ENCODE measurements at places on chromosomes 7 and 10. TPM values are rescaled to one million over a fixed set of nuclear protein-coding genes. Genes with fewer than 3 reads are reported as not detected.

Gene IGFBP1
- total RNA-seq = not detected

Gene INPP5A
- 40.6 TPM for total RNA-seq

Gene SPACDR
- total RNA-seq = not detected

Gene AFAP1L2
- 6.5 TPM for total RNA-seq

Gene BTBD16
- not detected for total RNA-seq

Gene CDHR1
- 6.7 TPM for total RNA-seq

Gene ADAMTS14
- 2.9 TPM for total RNA-seq

Gene OIT3
- total RNA-seq = not detected

Gene PDZD7
- total RNA-seq = 2.3 TPM

Gene ABCB4
- 1.2 TPM for total RNA-seq

Gene NPSR1
- not detected for total RNA-seq

Gene LLCFC1
- total RNA-seq = not detected

Gene NCF1
- 0.49 TPM for total RNA-seq

Gene SUN3
- 0.52 TPM for total RNA-seq

Gene FAM237B
- not detected for total RNA-seq

GRCh38 chr10:24961582-24961981 is 9.2 kb upstream of the PRTFDC1 start:
- no peak overlapping the region for H3K27ac ChIP-seq
- no peaks in the 10 kb centered on the region for H3K27me3 ChIP-seq
- H3K4me1 ChIP-seq = peaks cover 3% of the 10 kb centered on the region
- DNase-seq = no peak
- H3K4me3 ChIP-seq = no peak overlapping the region

- no peak overlapping the region for H3K4me3 ChIP-seq
- no peak for DNase-seq
- H3K27me3 ChIP-seq = no peaks in the 10 kb centered on the region
- no peak overlapping the region for H3K27ac ChIP-seq
These were observed 450.1 kb downstream of the KCNMA1 start for GRCh38 chr10:77187376-77187999.

- peak overlapping the region; percentile 63 for H3K4me3 ChIP-seq
- H3K27me3 ChIP-seq = peaks cover 38% of the 10 kb centered on the region
- H3K36me3 ChIP-seq = no peaks in the 10 kb centered on the region
- H3K4me1 ChIP-seq = 0 out of 2 replicates have a peak, but pooled peaks cover 9% of the 10 kb centered on the region
These were observed 47.6 kb upstream of the TMEM72 start for GRCh38 chr10:44863344-44864047.

- no peaks in the 10 kb centered on the region for H3K36me3 ChIP-seq
- H3K4me1 ChIP-seq = no peaks in the 10 kb centered on the region
- no peak overlapping the region for H3K4me3 ChIP-seq
- H3K27ac ChIP-seq = no peak overlapping the region
These were observed 50.2 kb downstream of the KCNH2 start for GRCh38 chr7:150927956-150928344.

DNA sequence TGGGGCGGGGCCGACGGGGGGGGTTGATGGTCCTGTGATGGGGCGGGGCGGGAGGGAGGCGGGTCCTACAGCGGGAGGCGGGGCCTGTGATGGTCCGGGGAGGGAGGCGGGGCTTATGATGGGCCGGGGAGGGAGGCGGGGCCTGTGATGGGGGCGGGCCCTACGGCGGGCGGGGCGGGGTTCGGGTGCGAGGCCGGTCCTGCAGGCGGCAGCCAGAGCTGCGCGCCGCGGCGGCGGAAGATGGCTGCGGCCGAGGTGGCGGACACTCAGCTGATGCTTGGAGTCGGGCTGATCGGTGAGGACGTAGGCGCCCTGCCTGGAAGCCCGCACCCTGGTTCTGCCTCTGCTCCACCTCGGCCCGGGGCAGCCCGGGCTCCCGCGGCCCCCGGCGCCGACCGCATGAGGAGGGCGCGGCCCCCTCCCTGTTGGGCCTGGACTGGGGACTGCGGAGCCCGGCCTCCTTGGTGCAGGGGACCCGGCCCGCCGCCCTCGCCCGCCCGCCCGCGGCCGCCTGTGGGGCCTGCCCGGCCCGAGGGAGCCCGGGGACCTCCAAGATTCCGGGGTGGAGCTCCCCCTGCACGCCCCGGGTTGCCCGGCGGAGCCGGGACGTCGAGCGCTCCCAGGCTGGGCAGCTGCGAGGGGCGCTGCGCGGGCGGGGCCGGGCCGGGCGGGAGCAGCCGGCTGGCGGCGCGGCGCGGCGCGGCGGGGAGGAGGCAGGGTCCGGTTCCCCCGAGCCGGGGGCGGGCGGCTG is at the start of gene DENND10:
Gene DENND10 (plus strand): TSS at position 211 of the 751 bp plus-strand sequence. CDS start 30 bp downstream, at position 241.
- H3K27me3 ChIP-seq = no peaks in the 10 kb centered on the region
- no peaks in the 10 kb centered on the region for H3K4me1 ChIP-seq
- H3K36me3 ChIP-seq = peaks cover 9% of the 10 kb centered on the region
- DNase-seq = peak; percentile 85
- H3K27ac ChIP-seq = no peak within 1 kb of the TSS

DNA sequence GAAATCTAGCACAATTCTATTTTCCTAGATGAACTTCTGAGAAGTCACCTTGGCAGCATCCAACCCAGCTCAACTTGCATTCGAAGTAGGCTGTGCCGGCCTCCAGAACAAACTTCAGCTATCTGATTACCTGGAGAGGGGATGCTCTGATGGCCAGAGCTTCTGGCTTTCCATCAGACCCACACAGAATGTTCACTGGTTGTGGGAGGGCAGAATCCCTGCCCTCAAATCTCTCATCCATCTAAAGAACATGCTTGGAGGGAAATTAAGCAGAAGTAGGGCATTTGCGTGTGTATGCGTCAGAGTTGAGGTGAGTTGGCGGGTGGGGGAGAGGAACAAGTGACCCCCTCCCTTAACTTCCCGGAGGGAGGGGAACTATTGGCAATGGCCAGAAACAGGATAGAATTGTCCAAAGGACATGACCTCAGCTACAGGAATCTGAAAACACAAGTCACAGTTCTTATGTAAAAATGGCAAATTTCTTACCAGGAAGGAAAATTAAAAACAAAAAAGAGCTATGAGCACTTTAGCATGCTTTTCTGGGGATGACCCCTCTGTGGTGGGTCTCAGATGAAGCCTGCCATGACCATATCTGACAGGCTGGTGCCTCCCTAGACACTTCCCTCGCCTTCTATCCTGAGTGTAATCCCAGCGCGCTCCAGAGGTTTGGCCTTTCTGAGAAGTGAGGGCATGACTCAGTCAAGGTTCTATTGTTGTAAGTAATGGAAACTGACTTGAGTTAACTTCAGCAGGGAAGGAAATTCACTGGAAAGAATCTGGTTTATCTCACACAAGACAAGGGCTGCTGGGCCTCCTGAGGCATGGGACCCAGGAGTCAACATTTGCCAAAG is 278.8 kb downstream of the RPS24 start:
- no peak overlapping the region for H3K4me3 ChIP-seq
- H3K36me3 ChIP-seq = no peaks in the 10 kb centered on the region
- H3K27ac ChIP-seq = no peak overlapping the region
- H3K27me3 ChIP-seq = no peaks in the 10 kb centered on the region
- DNase-seq = no peak

DNA sequence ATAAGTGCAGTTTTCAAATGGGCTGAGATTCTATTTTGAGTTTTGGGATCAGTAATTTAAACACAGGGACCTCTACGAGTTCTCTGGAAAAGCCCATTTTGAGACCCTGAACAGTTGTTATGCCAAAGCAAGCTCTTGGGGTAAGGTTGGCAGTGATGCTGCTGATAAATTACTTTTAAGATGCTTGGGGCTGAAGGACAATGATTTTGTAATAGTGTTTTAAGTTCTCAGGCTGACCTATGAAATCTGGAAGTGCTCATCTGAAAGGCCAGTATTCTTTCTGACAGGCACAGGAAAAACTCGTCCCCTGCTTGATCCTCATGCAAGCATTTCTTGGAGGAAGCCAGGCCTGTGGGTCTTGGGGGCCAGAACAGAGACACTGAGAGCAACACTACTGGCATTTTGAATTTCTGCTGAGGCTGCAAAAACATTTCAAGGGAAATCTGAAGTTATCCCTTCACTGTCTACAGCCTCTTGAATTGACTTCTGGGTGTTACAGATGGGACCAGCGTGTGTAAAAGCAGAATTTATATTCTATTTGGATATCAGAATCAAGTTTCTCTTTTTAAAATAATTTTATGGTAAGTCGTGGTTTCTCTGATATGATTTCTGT is 79.7 kb downstream of the AUTS2 start:
- DNase-seq = no peak
- H3K27me3 ChIP-seq = no peaks in the 10 kb centered on the region
- no peaks in the 10 kb centered on the region for H3K36me3 ChIP-seq
- H3K27ac ChIP-seq = no peak overlapping the region
- no peak overlapping the region for H3K4me3 ChIP-seq

GRCh38 chr10:87093632-87094372 is 841 bp downstream of the GLUD1 start:
- peak overlapping the region; percentile 56 for H3K4me3 ChIP-seq
- H3K27me3 ChIP-seq = no peaks in the 10 kb centered on the region
- H3K4me1 ChIP-seq = peaks cover 19% of the 10 kb centered on the region
- DNase-seq = peak; percentile 56
- no peaks in the 10 kb centered on the region for H3K36me3 ChIP-seq

- H3K4me1 ChIP-seq = peaks cover 10% of the 10 kb centered on the region
- no peak for DNase-seq
- H3K27me3 ChIP-seq = no peaks in the 10 kb centered on the region
These were observed 20.7 kb upstream of the KMT2E start for GRCh38 chr7:104993217-104993862.

- H3K27ac ChIP-seq = peak overlapping the region; percentile 80
- no peaks in the 10 kb centered on the region for H3K36me3 ChIP-seq
- H3K27me3 ChIP-seq = no peaks in the 10 kb centered on the region
- peaks cover 37% of the 10 kb centered on the region for H3K4me1 ChIP-seq
These were observed 283 bp upstream of the TRDMT1 start for GRCh38 chr10:17201794-17202116.

DNA sequence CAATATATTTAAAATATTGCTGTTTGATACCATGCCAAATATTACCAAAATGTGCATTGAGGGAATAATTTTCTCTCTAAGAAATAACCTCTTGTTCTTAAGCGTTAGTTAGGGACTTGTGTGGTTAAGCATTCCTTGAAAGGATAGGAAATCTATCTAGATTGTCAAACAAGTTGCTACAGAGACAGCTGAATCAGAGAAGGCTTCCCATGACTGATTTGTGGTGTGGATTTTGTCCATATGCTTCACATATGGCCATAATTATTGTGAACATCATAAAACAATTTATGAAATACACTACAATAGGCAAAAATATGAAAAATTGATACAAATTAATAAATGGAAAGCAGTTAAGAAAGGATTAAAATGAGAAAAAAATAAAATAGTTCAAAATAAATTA is 96.3 kb downstream of the GNAT3 start:
- peaks cover 8% of the 10 kb centered on the region for H3K4me1 ChIP-seq
- no peaks in the 10 kb centered on the region for H3K27me3 ChIP-seq
- DNase-seq = no peak
- no peaks in the 10 kb centered on the region for H3K36me3 ChIP-seq

- H3K27ac ChIP-seq = no peak overlapping the region
- no peak overlapping the region for H3K4me3 ChIP-seq
- no peaks in the 10 kb centered on the region for H3K36me3 ChIP-seq
- no peaks in the 10 kb centered on the region for H3K4me1 ChIP-seq
- no peaks in the 10 kb centered on the region for H3K27me3 ChIP-seq
These were observed 240.9 kb upstream of the KAT6B start for GRCh38 chr10:74585231-74586087.

GRCh38 chr7:129776362-129776722 is 164.8 kb downstream of the NRF1 start:
- peak overlapping the region; percentile 94 for H3K27ac ChIP-seq
- no peaks in the 10 kb centered on the region for H3K36me3 ChIP-seq
- peaks cover 32% of the 10 kb centered on the region for H3K27me3 ChIP-seq
- peaks cover 66% of the 10 kb centered on the region for H3K4me1 ChIP-seq

DNA sequence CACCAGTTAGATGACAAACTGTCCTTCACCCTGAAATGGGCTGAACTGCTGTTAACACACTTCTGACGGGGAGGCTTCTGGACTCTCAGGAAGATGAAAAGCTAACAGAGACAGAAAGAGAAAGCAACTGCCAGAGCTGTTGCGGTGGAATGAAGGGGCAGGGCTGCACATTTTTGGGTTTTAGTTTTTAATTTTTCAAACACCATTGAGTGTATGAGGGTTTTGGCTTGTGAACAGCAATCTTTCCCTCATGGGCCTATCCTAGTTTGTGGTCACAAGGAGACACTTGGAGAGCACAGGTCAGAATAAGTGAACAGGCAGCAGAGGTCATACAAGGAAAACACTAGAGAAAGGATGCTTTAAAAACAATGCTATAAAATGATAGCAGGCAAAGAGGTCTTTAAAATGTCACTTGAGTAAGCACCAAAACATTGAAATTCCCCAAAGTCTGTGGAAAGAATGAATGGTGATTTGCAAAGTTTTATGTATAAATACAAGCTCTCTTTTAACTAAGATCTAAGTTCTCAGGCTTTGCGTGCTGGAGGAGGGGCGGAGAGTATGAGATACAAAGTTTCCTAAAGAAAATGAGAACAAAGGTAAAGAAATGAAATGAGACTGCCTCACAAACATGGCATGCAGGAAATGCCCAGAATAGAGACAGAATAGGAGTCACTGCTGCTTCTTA is 101.4 kb upstream of the GLI3 start:
- H3K36me3 ChIP-seq = no peaks in the 10 kb centered on the region
- peak; percentile 21 for DNase-seq
- no peak overlapping the region for H3K4me3 ChIP-seq
- H3K4me1 ChIP-seq = peaks cover 11% of the 10 kb centered on the region
- H3K27ac ChIP-seq = no peak overlapping the region

DNA sequence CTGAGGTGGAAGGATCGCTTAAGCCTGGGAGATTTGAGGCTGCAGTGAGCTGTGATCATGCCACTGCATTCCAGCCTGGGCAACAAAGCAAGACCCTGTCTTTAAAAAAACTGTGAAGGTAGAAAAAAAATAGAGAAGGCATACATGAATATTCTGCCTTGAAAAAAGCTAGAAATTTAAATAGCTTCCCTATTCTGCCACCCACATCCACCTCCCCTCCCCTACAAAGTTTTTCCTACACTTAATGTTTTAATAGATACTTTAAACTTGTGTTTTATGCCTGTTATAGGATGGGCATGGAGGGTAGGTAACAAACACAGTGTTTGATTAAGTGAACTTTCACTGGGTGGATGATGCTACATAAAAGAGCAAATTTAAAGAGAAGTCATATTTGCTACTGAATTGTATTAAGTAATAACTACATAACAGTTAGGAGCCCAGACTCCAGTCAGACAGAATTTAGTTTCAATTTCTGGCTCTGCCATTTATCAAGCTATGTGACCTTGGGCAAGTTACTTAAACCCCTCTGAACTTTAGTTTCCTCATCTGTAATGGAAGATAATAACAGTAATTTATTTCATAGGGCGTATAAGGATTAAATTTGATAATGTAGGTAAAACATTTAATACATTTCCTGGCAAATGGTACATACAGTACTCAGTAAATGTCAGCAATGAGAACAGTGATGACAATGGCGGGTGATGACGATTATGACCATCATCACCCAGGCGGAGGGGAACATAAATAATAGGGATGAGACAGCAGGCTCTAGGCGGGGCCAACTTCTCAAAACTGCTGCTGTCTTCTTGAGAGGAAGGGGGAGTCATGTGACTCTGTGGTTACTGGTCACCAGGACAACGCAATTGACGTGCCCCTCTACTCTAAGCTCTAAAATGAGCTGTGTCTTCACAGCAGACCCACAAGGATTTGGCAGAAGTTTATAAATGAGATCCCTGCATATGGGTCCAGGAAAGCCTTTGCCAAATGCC is 15.8 kb downstream of the DNMBP start:
- peak; percentile 28 for DNase-seq
- no peaks in the 10 kb centered on the region for H3K27me3 ChIP-seq
- no peaks in the 10 kb centered on the region for H3K4me1 ChIP-seq
- no peaks in the 10 kb centered on the region for H3K36me3 ChIP-seq

Data from GM23338 (cell line).